ENCODE measurements at places on chromosomes 1 and 21.

GRCh38 chr1:53145942-53146708, 3.7 kb upstream of the SLC1A7 start:
- DNase-seq, result no peak

DNA sequence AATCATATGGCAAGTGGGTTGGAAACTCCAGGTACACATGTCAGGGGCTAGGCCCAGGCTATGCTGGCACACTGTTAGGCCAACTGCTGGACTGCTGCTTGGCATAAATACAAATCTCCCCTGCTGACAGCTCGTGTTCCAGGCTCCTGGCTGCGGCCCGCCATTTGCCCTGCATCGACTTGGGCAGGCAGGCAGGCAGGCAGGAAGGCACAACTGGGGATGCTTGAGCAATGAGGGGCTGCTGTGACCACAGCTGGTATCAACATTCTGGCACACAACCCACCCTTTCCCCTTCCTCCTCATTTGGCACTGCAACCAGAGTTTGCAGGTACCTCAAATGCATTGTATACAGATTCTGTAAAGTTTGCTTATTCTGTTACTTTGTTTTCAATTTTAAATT, 53.2 kb downstream of the SAMSN1 start:
- no peak for DNase-seq

- no peak for DNase-seq
These were observed 85.6 kb upstream of the ZP4 start for GRCh38 chr1:237976331-237976730.

GRCh38 chr1:56573311-56573710, 6.1 kb downstream of the PLPP3 start:
- no peak for DNase-seq

GRCh38 chr1:188476606-188477005, 1647.9 kb downstream of the PLA2G4A start:
- DNase-seq, result no peak

GRCh38 chr1:23475134-23475628, 8.8 kb downstream of the ASAP3 start:
- DNase-seq, result no peak

- DNase-seq, result no peak
These were observed 341.3 kb downstream of the PDE4B start for GRCh38 chr1:66134004-66134403.

All from NCI-H1417 treated with DMSO at 0.1 percent for 48 hours (cell line).